Activated CD4-positive, CD25-positive, alpha-beta regulatory T cell treated with anti-CD3 and anti-CD28 coated beads, Interleukin-2, amount 50 U/mL, for 72 hours (primary cell): ENCODE measurements at places on chromosomes 7 and 10.

- DNase-seq = peak; percentile 66
These were observed 63.4 kb upstream of the DNAJB6 start for GRCh38 chr7:157273208-157274093.

DNA sequence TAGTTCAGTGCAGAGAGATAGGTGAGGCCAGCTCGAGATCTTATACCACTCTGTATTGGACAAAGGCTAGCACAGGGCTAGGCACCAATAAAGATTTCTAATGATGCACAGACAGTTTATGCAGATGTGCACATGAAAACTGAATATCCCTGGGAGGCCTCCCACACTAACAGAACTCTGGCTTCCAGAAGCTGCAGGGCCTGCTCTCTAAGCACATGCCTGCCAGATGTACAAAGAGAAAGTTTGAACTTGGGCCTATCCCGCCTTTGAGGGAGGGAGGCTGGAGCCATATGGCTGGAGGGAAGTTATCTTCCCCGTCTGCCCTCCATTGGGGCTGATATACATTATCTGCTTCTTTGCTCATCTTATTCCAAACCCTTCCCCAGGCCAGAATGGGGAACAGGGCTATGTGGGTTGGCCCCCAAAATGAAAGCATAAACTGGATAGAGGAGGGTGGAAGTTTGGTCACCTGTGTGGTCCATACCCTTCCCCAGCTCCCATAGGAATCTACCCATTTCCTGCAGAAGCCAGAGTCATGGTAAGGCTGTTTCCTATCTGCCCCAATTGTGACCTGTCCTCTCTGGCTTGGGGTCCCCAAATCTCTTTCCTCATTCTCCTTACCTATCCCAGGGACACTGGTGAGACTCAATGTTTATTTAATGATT is 3.8 kb downstream of the KAZALD1 start:
- no peak for DNase-seq

DNA sequence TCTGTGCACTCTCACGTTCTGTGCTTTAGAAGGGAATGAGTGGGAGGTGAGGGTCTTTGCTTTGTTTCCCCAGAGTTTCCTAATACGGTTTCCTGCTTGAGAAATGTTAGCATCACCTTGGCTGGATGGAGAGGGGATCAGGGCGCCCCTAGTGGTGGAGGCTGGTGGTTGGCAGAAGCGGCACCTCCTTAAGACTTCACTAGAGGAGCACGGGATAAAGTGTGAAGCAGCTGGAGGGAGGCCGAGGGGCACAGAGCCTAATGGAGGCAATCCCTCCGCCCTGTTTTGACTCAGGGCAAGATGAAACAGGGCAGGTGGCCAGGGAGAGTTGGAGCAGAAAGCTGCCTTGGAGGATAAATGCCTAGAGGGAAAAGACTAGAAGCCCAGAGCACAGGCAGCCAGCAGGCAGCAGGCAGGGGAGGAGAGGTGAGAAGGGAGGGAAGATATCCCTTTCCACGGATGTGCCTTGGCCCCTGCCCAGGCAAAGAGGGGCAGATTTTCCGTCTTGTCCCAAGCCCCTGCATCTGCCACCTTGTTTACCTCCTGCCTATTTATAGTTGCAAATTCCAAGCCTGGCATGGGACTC is 56.0 kb upstream of the BTRC start:
- DNase-seq = peak; percentile 78

- no peak for DNase-seq
These were observed 3.6 kb upstream of the PTTG1IP2 start for GRCh38 chr7:90465816-90466215.

DNA sequence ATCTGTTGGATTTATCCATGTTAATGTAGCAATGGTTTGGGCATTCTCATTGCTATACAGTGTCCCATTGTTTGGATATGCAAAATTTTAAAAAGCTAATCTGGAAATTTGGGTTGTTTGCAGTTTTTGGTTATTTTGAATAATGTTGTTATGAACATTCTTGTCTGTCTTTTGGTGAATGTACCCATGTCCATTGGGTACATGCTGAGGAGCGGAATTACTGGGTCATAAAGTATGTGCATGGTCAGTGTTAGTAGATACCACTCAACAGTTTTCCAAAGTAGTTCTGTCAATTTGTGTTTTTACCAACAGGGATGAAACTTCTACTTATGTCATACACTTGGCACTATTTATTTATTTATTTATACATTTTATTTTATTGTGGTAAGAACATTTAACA is 153.9 kb downstream of the LRMDA start:
- no peak for DNase-seq

GRCh38 chr10:6194311-6194710 is 8.4 kb upstream of the PFKFB3 start:
- no peak for DNase-seq

GRCh38 chr7:87934699-87935383 is 790 bp downstream of the ADAM22 start:
- DNase-seq = no peak

- no peak for DNase-seq
These were observed 59.3 kb upstream of the BMPER start for GRCh38 chr7:33845991-33846509.

- no peak for DNase-seq
These were observed 337.1 kb downstream of the RNLS start for GRCh38 chr10:88245974-88246511.

DNA sequence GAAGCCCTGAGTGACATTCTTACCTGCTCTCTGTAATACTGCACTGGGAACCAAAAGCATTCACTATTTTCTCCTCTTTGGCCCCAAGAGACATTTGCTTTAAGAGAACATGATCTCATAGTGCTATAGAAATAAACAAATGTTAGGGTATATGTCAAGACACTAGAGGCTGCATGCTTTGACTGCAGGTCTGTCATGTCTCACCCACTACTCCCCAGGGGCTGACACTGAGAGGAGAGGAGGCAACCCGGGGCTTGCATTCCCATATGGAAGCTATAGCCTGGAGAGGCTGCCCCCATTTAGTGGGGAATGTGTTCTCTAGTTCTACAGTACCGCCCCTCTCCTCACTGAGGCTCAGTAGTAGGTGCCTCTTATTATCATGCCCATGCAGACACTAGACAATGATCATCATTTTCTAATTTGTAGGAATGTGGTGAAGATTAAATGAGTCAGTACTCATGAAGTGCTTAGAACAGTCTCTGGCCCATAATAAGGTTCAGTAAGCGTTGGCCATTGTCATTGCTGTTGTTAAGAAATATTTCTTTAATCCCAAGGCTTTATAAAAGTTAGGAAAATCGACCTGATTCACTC is 4.9 kb upstream of the SLF2 start:
- no peak for DNase-seq

- DNase-seq = no peak
These were observed 106.7 kb downstream of the NRG3 start for GRCh38 chr10:81981724-81982123.

- peak; percentile 90 for DNase-seq
These were observed at the start of gene ZNF138 for GRCh38 chr7:64794171-64794844. ZNF138 (plus strand) TSS chr7:64794428; CDS start chr7:64794569, 141 bp downstream.

DNA sequence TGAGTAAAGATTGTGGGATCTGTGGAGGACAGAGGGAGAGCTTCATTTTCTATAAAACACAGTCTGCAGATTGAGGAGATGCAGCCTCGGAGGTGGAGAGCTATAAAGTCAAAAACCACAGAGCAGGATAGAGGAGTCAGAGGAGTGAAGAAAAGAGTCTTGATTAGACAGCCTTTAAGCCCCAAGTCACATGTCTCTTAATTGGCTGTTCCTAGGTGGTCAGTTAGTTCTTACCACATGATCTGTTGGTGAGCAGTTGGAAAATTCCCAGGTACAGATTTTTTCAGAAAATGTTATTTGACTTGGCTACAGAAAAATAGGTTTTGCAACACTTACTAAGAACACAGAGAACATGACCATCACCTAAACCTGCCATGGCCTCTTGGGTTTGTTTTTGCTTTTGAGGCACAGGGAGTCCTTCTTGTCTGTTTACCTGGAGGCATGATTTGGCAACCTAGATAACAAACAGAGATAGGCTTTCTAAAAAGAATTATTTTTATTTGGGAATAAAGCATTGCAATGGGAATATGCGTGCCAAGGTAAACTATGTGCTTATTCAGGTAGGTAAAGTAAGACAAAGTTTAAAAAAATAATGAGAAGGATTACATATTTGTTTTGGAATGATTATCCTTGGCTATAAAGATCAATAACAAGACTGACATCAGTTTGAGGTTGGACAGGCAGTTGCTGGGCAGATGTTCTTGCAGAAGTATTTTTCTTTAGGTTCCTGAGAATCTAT is 604 bp upstream of the CYP3A43 start:
- no peak for DNase-seq

GRCh38 chr7:109955986-109956385 is 1134.9 kb upstream of the LRRN3 start:
- no peak for DNase-seq

- DNase-seq = no peak
These were observed 279.6 kb upstream of the PITRM1 start for GRCh38 chr10:3452173-3452626.

GRCh38 chr7:72413886-72414285 is 1.7 kb upstream of the CALN1 start:
- no peak for DNase-seq

DNA sequence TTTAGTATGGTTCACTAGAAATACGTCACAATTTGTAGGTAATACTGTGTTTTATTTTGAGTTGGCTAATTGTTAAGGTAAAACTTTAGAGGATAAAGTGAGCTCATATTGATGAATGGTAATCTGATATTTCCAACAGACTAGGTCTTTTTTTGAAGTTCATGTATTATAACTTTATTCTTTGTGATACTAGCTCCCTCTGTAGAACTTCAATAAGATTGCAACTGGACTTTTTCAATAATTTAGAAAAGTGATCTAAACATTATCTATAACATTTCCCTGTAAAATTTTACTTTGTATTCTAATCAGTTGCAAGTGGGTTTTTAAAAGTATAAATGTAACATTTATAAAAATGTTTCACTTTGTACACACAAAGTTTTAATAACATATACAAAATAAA is 83.5 kb downstream of the ADK start:
- no peak for DNase-seq

- no peak for DNase-seq
These were observed 165.8 kb upstream of the ADCY1 start for GRCh38 chr7:45408409-45408737.

DNA sequence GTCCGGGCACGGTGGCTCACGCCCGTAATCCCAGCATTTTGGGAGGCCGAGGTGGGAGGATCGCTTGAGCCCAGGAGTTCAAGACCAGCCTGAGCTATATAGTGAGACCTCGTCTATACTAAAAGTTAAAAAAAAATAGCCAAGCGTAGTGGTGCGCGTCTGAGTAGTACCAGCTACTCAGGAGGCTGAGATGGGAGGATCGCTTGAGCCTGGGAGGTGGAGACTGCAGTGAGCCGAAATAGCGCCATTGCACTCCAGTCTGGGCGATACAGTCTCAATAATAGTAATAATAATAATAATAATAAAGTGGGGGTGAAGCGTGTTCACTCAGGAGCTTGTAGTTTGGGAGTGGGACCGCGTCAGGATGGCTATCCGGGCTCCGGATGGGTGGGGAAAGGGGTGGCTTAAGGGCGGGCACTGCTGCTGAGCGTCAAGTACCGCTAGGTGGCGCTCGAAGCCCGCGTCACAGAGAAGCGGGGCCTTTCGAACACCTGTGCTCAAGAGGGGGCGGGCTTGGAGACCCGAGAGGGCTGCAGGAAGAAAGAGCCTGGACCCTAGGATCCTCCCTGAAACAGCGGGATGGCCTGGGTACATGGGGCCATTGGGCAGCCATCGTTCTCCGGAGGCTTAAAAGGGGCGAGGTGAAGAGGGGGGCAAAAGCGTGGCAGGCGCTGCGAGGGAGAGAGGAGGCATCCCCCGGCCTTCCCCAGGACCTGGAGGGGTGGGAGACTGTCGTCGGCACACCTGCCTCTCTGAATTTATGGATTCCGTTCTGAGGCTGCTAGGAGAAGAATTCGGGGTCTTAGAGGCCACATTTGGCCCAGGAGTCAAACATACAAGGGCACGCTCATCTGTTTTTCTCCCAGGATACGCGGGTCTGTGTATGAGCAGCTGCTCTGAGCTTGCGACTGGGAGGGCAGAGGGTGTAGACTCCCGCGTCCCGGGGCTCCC is 14.5 kb downstream of the LBX1 start:
- peak; percentile 81 for DNase-seq

- DNase-seq = no peak
These were observed 278.2 kb downstream of the GATA3 start for GRCh38 chr10:8332730-8333111.

GRCh38 chr7:121107923-121108498 is 119.5 kb downstream of the CPED1 start:
- DNase-seq = no peak

- no peak for DNase-seq
These were observed 19.1 kb downstream of the TSPAN14 start for GRCh38 chr10:80473096-80473657.

- no peak for DNase-seq
These were observed 17.9 kb downstream of the COL28A1 start for GRCh38 chr7:7517754-7518153.

GRCh38 chr7:16648551-16648950 is 2.6 kb downstream of the BZW2 start:
- no peak for DNase-seq

DNA sequence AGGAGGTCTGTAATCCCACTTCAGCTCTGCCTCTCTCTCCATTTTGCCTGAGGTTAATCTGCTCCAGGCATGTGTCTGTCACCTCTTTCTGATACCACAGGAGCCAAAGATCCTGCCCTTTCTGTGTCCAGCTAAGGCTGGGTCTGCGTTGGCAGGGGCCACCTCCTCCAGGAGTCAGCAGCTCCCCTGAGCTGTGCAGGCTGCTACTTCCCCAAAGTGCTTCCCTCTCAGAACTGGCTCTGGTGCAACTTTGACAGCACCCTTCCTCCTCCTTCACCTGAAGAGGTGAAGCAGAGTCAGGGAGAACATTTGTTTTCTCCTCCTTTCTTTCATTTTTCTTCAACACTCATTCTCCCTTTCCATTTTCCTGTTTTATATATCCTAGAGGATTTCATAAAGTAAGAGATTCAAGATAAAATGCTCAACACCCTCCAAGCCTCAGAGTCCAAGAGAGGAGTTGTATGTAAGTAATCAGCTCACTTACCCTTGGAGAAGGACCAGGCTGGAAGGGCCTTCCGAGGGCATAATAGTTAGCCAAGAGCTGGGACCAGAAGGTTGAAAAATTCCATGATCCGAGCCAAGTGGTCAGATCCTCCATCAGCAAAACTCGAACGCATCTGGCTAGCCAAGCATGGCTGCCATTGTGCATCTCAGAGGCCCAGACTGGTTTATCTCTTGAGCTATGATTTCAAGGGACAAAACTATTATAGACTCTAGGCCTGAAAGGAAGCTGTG is 257.3 kb downstream of the PTEN start:
- DNase-seq = no peak

DNA sequence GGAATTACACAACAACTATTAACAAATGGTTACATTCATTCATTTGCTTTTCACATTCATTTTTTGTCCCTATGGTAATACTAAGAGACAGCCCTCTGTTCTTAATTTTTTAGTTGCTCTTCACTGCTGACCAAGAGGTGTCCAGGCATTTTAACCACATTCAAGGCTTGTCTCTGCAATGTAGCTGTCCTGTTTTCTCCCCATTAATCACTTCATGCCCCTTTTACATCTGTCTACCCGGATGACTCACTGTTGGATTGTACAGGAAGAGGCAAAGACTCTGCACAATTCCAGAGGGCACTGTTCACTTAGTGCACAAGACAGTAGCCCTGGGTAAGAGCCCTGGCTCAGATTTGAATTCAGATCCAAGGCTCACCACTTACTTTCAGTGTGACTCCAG is 168.5 kb downstream of the NOC3L start:
- no peak for DNase-seq
